Jurkat, Clone E6-1 (cell line): ENCODE measurements at places on chromosomes 6 and 20.

DNA sequence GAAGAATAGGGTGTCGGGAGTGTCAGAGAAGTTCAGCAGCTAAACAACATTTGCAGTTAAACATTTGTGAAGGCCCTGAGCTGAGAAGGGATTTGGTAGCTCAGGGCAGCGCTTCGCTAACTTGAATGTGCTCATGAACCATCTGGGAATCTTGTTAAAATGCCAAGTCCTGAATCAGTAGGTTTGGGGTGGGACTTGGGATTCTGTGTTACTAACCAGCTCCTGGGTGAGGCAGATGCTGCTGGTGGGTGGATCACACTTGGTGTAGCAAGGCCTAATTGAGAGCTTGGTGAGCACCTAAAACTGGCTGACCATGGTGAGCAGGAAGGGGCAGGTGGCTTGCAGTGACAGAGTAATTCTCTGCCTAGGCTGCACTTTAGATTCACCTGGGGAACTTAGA lies 5.9 kb downstream of the PTPRA start:
- DNase-seq = no peak

- no peak for DNase-seq
Measured at GRCh38 chr6:7762760-7763159, 36.9 kb downstream of the BMP6 start.

- DNase-seq = no peak
Measured at GRCh38 chr6:63549076-63549475, 23.2 kb upstream of the LOC128125822 start.

DNA sequence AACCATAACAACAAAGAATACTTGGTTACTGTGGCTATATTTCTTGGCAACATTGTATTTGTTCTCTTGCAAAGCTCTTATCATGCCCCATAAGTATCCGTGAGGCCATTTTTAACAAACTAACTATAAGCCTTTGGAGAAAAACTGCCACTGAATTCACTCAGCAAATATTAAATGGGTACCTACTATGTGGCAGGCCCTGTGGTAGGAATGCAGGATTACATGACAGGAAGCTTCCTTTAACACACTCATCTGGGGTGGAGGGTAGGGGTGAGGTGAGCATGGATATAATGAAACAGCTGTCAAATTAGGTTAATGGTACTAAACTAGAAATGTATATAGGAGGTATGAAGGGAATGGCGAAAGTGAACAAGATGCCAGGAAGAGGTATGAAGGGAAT lies 504.8 kb downstream of the MEI4 start:
- DNase-seq = no peak

- no peak for DNase-seq
Measured at GRCh38 chr6:133595111-133595761, 293.7 kb upstream of the TCF21 start.

GRCh38 chr20:62393335-62393665 lies 6.4 kb downstream of the RPS21 start:
- no peak for DNase-seq

DNA sequence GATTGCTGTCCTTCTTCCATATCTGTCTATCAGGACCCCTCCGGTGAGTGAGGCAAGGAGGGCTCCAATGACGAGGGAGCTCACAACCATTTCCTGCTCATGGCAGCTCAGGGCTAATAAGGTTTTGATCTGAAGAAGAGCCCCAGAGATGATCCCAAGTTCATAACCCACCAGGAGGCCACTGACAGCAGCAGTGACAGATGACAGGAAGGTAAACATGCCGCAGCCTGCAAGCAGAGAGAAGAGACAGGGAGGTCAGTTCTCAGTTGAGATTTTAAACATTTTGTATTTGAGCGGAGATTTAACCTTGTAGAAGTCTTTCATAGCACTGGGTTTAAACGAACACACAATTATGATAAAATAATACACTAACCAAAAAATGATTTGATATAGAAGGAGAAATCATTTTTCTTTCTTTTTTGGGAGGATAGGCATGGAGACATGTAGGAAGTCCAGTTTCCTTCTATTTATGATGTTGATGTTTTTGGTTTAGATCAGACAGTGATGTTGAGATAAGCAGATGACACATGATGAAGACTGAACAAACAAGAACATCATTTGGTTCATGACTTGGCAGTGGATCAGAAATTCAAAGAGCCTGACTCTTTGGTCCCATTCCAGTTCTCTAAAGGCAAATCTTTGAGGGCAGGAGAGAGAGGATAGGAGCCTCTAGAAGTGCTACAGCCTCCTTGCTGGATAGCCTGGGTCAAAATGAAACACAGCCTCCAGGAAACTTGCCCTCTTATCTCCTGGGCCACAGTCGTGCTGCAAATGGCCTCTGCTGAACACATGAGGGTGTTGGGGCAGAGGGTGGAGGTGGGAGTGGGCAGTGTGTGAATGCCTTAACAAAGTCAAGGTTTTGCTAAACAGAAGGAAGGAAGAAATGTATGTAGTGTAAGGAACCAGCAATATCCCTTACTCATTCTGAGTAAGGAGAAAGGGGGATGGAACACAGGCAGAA lies 22.6 kb downstream of the SLC2A12 start:
- DNase-seq = no peak

- DNase-seq = no peak
Measured at GRCh38 chr6:44858998-44859397, 469.1 kb upstream of the RUNX2 start.

GRCh38 chr6:108805611-108806167 lies 42.5 kb upstream of the ARMC2 start:
- no peak for DNase-seq

- DNase-seq = no peak
Measured at GRCh38 chr6:53664623-53665022, 933 bp downstream of the KLHL31 start.
